ENCODE measurements at places on chromosomes 5 and 9.
A peak's percentile ranks its signal among the peaks of the same experiment; 100 is the strongest.

GRCh38 chr9:81118416-81118815, 570.9 kb downstream of the TLE1 start:
- no peaks in the 10 kb centered on the region for H3K36me3 ChIP-seq
- no peak for DNase-seq
- no peaks in the 10 kb centered on the region for H3K4me1 ChIP-seq
- no peak overlapping the region for H3K27ac ChIP-seq
- no peaks in the 10 kb centered on the region for H3K27me3 ChIP-seq

GRCh38 chr5:95709967-95710650, 21.0 kb upstream of the RHOBTB3 start:
- DNase-seq, result peak; percentile 98
- no peak overlapping the region for H3K4me3 ChIP-seq
- H3K27ac ChIP-seq, result peak overlapping the region; percentile 82
- H3K27me3 ChIP-seq, result no peaks in the 10 kb centered on the region

GRCh38 chr9:92636627-92637026, 33.3 kb downstream of the IPPK start:
- H3K27me3 ChIP-seq, result no peaks in the 10 kb centered on the region
- no peak for DNase-seq
- no peak overlapping the region for H3K27ac ChIP-seq
- H3K4me3 ChIP-seq, result no peak overlapping the region

DNA sequence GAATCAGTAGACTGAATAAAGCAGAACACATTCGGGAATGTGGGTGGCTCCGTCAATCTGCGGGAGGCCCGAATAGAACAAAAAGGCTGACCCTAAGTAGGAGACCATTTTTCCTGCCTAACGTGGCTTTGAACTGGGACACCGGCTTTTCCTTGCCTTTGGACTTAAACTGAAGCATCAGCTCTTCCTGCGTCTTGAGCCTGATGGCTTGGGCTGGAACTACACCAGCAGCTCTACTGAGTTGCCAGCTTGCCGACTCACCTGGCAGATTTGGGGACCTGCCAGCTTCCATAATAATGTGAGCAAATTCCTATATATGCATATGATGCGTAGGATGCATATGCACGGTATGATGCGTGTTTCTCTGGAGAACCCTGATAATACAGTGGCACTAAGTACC, 111.3 kb downstream of the DAPK1 start:
- H3K27me3 ChIP-seq, result no peaks in the 10 kb centered on the region
- no peak overlapping the region for H3K4me3 ChIP-seq
- peaks cover 5% of the 10 kb centered on the region for H3K4me1 ChIP-seq
- DNase-seq, result no peak

DNA sequence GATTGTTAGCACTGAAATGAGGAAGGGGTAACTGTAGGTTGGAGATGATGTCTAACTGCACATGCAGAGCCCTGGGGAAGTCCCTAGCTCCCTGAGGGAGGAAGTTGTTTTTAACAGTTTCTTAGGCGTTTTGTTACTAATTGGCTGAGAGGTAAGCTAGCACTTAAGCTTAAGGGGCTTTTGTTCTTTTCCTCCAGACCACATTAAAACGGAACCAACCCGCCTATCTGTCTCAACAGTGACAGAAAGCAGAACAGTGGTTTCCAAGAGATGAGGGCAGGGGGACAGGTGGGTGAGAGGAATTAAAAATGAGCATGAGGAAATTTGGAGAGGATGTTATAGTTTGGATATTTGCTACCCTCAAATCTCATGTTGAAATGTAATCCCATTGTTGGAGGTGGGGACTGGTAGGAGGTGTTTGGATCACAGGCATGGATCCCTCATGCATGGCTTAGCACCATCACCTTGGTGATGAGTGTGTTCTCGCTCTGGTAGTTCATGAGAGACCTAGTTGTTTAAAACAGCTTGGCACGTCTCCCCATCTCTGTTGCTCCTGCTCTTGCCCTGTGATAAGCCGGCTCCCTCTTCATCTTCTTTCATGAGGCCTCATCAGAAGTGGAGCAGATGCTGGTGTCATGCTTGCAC, 38.9 kb downstream of the LYRM7 start:
- no peaks in the 10 kb centered on the region for H3K36me3 ChIP-seq
- no peaks in the 10 kb centered on the region for H3K27me3 ChIP-seq
- no peaks in the 10 kb centered on the region for H3K4me1 ChIP-seq

- no peak overlapping the region for H3K4me3 ChIP-seq
- H3K27me3 ChIP-seq, result no peaks in the 10 kb centered on the region
- no peak for DNase-seq
- H3K36me3 ChIP-seq, result no peaks in the 10 kb centered on the region
- H3K27ac ChIP-seq, result no peak overlapping the region
Measured at GRCh38 chr5:126364206-126364902, 58.9 kb upstream of the GRAMD2B start.

DNA sequence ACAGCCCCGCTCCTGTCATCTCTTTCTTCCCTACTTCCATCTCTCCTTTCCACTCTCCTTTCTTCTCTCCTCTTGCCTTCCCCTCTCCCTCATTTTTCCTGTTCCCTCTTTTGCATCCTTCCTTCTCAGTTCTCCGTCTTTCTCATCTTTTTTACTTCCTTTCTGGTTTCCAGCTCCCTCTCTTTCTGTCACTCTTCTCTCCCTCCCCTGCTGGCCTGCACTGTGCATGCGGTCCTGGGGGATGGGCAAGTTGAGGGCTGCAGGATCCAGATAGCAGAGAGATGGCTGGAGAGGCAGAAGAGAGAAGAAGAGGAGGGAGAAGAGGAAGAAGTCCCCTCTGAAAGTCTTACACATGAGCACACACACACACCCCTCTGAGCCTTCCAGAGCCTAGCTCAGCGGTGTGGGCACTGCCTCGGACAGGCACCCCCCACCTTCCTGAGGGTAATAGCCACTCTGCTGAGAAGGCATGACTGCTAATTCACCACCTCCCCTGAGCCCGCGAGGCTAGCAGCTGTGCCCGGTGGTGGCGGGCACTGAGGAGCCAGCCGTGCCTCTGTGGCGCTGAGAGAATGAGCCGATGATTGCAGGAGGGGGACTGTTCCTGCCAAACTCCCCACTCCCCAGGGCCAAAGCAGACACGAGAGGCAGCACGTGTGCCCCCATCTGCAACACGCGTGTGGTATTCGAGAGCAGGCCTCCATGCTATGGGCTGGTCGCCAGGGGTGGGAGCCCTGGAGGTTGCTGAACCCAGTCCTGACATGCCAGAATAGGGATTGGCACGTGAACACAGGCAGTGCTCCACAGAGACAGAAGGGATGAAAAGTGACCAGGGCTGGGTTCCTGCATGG, 3.7 kb upstream of the CAMK2A start:
- no peaks in the 10 kb centered on the region for H3K27me3 ChIP-seq
- no peaks in the 10 kb centered on the region for H3K4me1 ChIP-seq
- no peak overlapping the region for H3K4me3 ChIP-seq

GRCh38 chr9:133257465-133257956, 17.5 kb downstream of the ABO start:
- peaks cover 2% of the 10 kb centered on the region for H3K4me1 ChIP-seq
- H3K27me3 ChIP-seq, result no peaks in the 10 kb centered on the region
- DNase-seq, result peak; percentile 33
- no peak overlapping the region for H3K4me3 ChIP-seq
- no peak overlapping the region for H3K27ac ChIP-seq

- H3K27ac ChIP-seq, result no peak overlapping the region
- no peak for DNase-seq
Measured at GRCh38 chr9:108443019-108443633, 412.7 kb downstream of the ACTL7B start.

DNA sequence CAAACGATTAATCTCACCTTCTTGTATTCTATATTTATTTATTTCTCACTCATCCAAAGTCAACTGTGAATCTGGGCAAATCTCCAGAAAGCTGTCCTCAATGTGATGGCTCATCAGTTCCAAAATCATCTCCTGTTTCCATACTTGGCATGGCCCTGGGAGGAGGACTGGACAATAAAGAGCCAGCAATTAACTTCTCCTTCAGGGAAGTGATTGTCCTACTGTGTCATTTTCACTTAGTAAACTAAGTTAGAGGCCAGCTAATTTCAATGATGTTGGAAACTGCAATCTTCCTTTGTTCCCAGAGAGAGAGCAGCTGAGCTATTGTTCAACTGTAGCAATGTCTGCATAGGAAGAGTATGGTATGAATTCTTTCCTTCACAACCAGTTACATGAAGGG, 17.5 kb downstream of the CDH12 start:
- H3K4me3 ChIP-seq, result no peak overlapping the region
- no peak for DNase-seq
- no peak overlapping the region for H3K27ac ChIP-seq
- H3K27me3 ChIP-seq, result no peaks in the 10 kb centered on the region
- H3K4me1 ChIP-seq, result no peaks in the 10 kb centered on the region

DNA sequence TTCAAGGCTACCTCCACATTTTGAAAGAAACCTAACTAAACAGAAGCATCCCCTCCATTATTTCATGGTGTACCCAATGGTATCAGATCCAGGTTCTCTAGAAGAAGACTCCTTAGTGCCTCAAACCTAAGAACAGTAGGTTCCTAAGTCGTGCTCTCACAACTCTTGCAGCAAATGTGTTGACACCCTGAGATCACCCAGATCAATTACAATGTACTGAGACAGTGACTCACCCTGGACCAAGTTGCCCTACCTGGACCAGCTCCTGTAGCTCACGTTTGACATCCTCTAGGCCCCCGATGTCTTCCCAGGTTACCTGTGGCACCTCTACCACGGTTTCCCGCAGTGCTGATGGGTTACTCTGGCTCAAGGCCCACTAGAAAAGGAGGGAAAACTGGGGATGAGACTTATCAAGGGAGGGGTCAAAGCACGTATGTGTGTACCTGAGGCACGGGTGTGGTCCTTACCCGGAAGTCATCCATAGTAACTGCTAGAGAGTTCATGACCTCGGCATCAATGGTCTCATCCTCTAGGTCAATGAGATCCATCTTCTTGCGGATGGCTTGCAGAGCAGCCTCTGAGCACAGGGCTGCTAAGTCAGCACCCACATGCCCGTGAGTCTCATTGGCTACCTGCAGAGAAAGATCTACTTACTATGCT, 11.7 kb downstream of the VCP start:
- H3K36me3 ChIP-seq, result peaks cover 72% of the 10 kb centered on the region
- no peak for DNase-seq
- H3K4me1 ChIP-seq, result no peaks in the 10 kb centered on the region
- H3K27me3 ChIP-seq, result no peaks in the 10 kb centered on the region
- H3K4me3 ChIP-seq, result no peak overlapping the region

- no peak overlapping the region for H3K27ac ChIP-seq
- no peaks in the 10 kb centered on the region for H3K27me3 ChIP-seq
- no peaks in the 10 kb centered on the region for H3K4me1 ChIP-seq
- H3K4me3 ChIP-seq, result no peak overlapping the region
- H3K36me3 ChIP-seq, result no peaks in the 10 kb centered on the region
- DNase-seq, result no peak
Measured at GRCh38 chr9:72931437-72931836, 21.4 kb downstream of the ALDH1A1 start.

- no peak overlapping the region for H3K27ac ChIP-seq
- no peak overlapping the region for H3K4me3 ChIP-seq
- peak; percentile 94 for DNase-seq
- no peaks in the 10 kb centered on the region for H3K36me3 ChIP-seq
Measured at GRCh38 chr9:37415011-37415719, 7.3 kb upstream of the GRHPR start.

GRCh38 chr9:89223396-89223977, 44.9 kb upstream of the SHC3 start:
- peaks cover 1% of the 10 kb centered on the region for H3K4me1 ChIP-seq
- H3K36me3 ChIP-seq, result no peaks in the 10 kb centered on the region
- H3K4me3 ChIP-seq, result no peak overlapping the region
- H3K27ac ChIP-seq, result no peak overlapping the region

GRCh38 chr5:57779383-57780223, 297.0 kb upstream of the ACTBL2 start:
- DNase-seq, result peak; percentile 73
- H3K27me3 ChIP-seq, result no peaks in the 10 kb centered on the region
- no peaks in the 10 kb centered on the region for H3K4me1 ChIP-seq
- no peaks in the 10 kb centered on the region for H3K36me3 ChIP-seq
- H3K4me3 ChIP-seq, result no peak overlapping the region

- H3K4me1 ChIP-seq, result no peaks in the 10 kb centered on the region
- peaks cover 3% of the 10 kb centered on the region for H3K36me3 ChIP-seq
- no peak overlapping the region for H3K27ac ChIP-seq
- DNase-seq, result no peak
- no peaks in the 10 kb centered on the region for H3K27me3 ChIP-seq
Measured at GRCh38 chr9:92066168-92066567, 49.0 kb downstream of the SPTLC1 start.

DNA sequence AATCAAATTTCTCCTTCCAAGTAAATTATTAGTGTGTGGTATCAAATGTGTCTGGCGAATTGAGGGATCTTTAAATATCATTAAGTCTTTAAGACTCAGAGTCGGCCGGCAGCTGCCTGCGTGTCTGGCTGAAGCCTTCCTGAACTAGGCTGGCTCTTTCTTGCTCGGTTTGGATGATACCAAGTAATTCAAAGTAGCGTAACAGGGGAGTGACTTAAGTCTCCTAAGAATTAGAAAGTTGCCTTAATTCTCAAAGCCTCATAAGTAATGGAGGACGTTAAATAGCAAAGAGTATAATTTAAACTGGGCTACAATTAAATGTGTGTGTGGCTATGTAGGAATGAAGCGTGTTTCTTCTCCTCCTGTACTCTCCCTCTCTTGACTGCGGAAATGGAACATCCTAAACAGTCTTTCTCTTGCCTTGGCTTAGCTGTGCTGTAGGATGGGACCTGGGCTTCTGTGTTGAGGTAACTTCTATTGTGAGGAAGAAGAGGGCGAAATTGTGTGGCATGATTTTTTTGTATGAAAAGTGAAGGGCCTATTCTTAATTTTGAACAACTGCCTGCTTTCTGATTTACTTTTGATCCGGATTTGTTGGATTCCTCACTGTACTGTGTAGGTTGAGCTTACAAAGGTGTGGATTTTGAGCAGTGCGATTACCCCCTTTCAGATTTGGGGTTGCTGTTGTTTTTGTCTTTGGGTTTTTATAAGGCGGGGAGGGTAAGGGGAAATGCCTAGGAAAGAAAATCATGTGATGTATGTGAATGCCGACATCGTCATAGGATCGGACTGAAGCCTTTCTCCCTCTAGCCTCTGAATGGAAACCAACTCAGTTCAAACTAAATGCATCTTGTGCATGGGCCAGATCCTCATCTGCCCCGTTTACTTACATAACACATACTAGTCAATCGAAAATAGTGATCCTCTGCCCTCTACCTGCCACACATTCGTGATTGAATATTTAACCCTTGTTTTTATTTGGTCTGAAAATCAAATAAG, 29.9 kb downstream of the CPEB4 start:
- no peaks in the 10 kb centered on the region for H3K27me3 ChIP-seq
- peak; percentile 93 for DNase-seq
- H3K36me3 ChIP-seq, result no peaks in the 10 kb centered on the region
- H3K27ac ChIP-seq, result no peak overlapping the region
- H3K4me3 ChIP-seq, result peak overlapping the region; percentile 7
